Fibroblast of the aortic adventitia (primary cell): ENCODE measurements at places on chromosomes 1 and 21. TPM values are rescaled to one million over a fixed set of nuclear protein-coding genes. Genes with fewer than 3 reads are reported as not detected.

The OR6K6 gene
- total RNA-seq, result not detected in 2 replicates

The YBX1 gene
- total RNA-seq, result 449 and 792 TPM in 2 replicates

The DCST1 gene
- not detected in 2 replicates for total RNA-seq

The ICOSLG gene
- 0.09 TPM in 1 of 2 replicates, not detected in the other for total RNA-seq

The PTCH2 gene
- 0.36 and 0.57 TPM in 2 replicates for total RNA-seq

The PLA2G2D gene
- not detected in 2 replicates for total RNA-seq

The LEPR gene
- 6.3 and 6.9 TPM in 2 replicates for total RNA-seq

The LIN28A gene
- total RNA-seq, result not detected in 2 replicates

The GNG4 gene
- not detected in 2 replicates for total RNA-seq

The DNAH14 gene
- total RNA-seq, result 12.7 and 33.9 TPM in 2 replicates

The DSCAM gene
- total RNA-seq, result not detected in 2 replicates

The AADACL4 gene
- total RNA-seq, result not detected in 2 replicates

The TSPAN1 gene
- total RNA-seq, result 0.81 TPM in 1 of 2 replicates, not detected in the other

The HEYL gene
- not detected in 2 replicates for total RNA-seq

The KCNQ4 gene
- not detected in 2 replicates for total RNA-seq
